Hematopoietic multipotent progenitor cell treated with erythropoietin and hydrocortisone succinate and interleukin-3 and kit ligand, for 4 days (in vitro differentiated cells): ENCODE measurements at places on chromosomes 11 and 22.

DNA sequence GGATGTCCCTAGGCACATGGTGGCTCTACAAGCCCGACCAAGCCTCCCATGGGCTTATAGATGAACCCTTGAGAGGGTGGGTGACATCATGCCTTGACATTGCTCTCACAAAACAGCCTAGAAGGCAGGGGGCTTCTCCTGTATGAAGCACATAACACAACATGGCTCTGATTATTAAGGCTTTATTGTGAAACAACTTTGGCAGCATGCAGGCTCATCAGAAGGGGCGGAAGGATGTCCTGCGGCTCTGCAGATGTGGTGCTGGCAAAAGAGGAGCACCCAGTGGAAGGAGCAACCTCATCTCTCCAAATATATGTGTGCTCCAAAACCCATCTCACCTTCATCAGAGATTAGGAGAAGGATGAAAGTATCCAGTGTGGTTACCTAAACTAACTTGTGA is 100.4 kb downstream of the MPPED2 start:
- no peak for DNase-seq

GRCh38 chr11:120271672-120272071 is 31.7 kb downstream of the POU2F3 start:
- no peak for DNase-seq

DNA sequence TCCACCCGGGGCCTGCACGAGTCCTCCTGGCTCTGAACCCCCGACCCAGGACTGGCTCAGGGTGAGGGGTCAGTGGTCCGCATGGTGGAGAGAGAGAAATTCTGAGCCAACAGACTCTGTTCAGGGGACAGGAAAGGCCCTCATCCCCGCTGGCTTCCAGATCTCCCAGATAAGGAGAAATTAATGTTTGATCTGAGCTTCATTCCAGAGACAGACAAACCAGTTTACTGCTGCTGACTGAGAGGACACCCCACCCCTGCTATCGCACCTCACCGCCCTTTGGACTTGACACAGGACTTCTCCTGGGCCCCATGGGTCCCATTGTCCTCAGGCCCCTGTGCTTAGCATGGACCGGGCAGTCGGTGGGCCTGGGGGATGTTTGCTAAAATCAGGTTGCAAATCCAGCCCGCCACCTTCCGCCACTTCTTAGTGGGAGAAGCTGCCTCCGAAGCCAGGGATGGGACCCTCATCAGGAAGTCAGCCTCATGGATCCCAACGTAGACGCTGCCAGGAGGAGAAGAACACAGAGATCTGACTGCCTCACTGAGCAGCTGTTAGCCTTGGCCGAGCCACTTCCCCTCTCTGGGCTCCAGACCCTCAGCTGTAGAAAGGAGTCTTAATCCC is 11.2 kb upstream of the UPK3A start:
- no peak for DNase-seq

DNA sequence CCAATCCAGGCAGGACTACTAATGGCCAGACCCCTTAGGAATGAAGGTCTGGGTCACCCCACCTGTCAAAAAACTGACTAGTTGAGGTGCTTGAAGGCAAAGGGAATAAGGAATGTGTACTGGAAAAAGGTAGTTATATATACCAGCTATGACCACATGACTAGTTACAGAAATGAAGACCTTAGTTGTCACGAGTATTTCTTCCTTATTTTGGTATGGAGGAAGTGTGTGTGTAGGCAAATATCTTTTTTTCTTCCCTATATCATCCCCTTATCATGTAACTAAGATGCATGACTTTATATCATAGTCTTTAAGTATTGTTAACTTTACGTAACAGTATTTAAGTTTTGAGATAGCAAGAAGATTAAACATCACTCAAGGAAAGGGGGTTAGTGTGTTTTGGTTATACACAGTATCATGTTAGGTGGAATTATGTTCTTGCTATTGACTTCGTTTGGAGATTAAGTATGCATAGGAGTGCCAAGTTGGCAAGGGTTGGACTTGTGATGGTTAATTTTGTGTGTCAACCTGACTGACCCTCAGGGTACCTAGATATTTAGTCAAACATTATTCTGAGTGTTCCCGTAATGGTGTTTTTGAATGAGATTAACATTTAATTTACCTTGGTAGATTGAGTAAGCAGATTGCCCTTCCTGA is 38.2 kb upstream of the NARS2 start:
- no peak for DNase-seq

DNA sequence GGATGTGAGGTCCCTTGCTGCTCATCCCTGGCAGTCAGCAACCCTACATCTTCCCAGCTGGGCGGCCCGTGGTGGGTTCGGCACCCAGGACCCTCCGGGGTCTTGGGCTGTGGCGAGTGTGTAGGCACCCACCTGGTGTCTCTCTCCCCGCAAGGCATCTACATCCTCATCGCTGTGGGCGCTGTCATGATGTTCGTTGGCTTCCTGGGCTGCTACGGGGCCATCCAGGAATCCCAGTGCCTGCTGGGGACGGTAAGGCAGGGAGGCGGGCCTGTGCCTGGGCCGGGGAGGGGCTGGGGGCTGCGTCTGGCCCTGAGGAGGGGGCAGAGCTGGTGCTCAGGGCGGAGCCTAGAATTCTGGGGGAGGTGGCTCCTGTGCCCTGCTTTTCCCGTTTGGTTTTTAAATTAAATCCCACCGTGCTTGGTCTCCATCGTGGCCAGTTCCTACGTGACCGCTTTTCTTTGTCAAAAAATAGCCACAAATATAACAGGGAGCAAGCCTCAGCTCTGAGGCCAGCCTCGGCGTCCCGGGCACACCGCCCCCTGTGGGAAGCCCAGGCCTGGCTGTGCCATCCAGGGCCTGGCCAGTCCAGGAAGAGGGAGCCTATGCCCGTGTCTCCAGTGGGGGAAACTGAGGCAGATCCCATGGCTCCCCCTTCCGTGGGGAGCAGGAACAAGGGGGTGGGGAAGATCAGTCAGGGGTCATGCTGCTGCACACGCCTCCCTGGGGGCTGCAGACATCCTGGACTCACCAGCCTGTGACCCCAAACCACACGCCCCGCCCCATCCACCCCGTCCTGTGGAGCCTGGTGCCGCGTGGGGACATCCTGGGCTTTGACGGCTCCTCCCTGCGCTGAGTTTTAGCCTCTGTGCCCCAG is 6.4 kb upstream of the TSSC4 start:
- DNase-seq: no peak

DNA sequence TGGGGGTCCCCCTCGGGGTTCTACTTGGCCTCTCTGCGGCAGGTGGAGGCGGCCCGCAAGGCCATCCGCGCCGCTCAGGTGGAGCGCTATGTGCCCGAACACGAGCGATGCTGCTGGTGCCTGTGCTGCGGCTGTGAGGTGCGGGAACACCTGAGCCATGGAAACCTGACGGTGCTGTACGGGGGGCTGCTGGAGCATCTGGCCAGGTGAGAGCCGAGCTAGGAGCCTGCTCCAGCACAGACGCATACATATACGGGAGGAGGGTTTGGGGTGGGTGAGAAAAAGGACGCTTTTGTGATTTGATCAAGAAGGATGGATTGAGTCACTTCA is 415 bp downstream of the CENATAC start:
- DNase-seq: no peak

- peak; percentile 14 for DNase-seq
Observed at GRCh38 chr11:35412285-35412684, 7.1 kb downstream of the SLC1A2 start.

DNA sequence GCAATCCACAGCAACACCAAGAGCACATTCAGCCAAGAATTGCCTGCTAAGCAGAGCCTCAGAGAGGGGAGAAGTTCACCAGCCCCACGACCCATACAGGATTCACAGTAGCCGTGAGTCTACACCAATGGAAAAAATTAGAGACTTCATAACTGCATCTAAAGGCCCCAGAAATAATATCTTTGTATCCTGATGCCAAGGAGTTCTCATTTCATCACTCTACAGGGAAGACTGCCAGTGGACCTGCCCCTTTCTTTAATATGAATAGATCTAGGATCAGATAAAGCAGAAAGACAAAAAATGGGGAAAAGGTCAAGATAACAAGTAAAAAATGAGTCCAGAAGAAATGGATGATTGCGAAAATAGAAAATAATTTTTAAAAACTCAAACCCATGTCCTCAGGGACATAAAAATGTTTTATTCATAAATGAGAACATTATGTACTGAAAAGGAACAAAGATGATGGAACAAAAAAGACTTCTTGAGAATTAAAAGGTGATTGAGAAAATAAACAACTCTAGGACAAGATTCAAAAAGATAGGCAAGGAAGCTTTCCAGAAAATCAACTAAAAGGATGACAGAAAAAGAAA is 9.5 kb downstream of the APOL3 start:
- no peak for DNase-seq
